ENCODE measurements at places on chromosomes 7 and 10.

GRCh38 chr7:14959339-14959738 lies 56.8 kb upstream of the DGKB start:
- no peak for DNase-seq

DNA sequence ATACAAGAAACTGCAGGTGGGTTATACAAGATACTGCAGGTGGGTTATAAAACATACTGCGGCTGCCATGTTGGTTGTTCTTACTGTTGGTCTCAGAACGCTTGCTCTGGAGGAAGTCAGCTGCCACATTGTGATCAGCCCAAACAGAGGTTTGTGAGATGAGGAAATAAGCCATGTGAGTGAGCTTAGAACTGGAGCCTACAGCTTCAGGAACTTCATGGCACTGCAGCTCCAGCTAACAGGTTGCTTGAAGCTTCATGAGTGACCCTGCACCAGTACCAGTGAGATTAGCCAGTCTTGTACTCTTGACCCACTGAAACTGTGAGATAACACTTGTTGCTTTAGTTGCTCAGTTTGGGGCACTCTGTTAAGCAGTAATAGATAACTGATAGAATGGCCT lies 74.5 kb upstream of the PRKCQ start:
- DNase-seq: no peak

DNA sequence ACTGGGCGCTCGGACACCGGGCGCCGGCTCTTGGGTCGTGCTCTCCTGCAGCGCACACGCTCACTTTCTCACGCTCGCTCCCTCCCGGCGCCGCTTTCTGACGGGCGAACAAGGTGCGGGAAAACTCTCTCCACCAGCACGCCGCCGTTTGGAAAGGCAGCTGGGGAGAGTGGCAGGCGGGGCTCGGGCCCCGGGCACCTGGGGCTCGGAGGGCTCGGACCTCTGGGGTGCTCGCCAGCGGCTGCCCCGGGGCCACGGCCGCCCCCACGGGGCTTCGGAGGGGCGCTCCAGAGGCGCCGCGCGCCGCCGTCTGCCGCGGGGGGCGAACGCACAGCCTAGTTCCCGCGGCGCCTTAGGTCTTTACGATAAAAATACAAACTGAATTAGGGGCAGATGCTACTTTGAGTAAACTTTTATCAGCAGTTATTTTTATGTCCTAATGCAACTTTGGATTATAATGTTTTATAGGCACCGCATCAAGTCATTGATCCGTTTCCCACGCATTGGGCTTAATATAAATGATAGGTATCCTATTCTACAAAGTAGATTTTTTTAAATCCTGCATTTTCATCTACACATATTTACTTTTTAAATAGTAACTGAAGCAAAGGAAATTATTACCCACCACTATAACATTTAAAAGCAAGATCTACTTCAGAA lies 535 bp upstream of the EPC1 start:
- no peak for DNase-seq

DNA sequence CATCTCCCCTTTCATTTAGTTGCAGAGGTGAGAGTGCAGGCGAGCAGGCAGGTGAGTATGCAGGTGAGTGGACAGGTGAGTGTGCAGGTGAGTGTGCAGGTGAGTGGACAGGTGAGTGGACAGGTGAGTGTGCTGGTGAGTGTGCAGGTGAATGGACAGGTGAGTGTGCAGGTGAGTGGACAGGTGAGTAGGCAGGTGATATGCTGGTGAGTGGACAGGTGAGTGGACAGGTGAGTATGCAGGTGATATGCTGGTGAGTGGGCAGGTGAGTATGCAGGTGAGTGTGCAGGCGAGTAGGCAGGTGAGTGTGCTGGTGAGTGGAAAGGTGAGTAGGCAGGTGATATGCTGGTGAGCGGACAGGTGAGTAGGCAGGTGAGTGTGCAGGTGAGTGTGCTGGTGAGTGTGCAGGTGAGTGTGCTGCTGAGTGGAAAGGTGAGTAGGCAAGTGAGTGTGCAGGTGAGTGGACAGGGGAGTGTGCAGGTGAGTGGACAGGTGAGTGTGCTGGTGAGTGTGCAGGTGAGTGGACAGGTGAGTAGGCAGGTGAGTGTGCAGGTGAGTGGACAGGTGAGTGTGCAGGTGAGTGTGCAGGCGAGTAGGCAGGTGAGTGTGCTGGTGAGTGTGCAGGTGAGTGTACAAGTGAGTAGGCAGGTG lies 165.6 kb downstream of the ADARB2 start:
- DNase-seq: no peak

DNA sequence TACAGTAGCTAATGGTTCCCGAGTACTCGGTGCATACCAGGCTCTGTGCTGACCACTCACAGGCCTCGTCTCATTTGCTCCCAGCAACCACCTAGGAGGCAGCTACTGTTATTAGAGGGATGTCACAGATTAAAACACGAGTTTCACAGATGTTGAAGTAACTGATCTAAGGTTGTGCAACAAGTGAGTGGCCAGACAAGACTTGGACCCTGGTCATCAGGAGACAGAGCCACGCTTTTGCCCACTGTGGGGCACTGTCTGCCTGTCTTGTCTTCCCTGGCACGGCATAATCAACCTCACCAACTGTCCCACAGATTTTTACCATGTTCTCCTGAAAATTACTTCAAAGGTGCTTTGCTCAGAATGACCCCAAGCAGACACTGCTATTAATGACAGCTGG lies 111.6 kb upstream of the HABP2 start:
- no peak for DNase-seq

GRCh38 chr10:74891053-74891452 lies 64.7 kb downstream of the KAT6B start:
- DNase-seq: no peak

GRCh38 chr7:91267171-91267955 lies 3.1 kb downstream of the FZD1 start:
- DNase-seq: no peak

GRCh38 chr10:34484164-34484563 lies 330.9 kb downstream of the PARD3 start:
- DNase-seq: no peak

DNA sequence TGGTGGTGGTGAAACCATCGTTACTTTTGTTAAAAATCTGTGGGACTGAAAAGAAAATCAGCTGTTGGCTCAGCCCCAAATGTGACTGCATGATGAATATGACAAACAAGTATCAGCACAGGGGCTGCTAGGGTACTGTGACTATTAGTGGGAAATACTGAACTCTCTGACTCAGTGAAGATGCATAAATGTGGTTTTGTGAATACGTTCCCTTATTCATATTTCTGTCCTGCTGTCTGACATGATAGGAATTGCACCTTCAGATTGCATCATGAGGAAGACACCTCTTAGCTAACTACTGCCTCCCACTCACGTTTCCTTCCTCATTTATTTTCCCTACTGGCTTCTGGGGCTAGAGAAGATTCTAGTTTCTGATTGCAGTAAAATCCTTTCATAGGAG lies 1.4 kb downstream of the CLEC5A start:
- peak; percentile 37 for DNase-seq

GRCh38 chr7:154865984-154866685 lies 136.8 kb downstream of the PAXIP1 start:
- DNase-seq: no peak

- no peak for DNase-seq
These were observed 43.8 kb downstream of the ETV1 start for GRCh38 chr7:13945670-13946069.

DNA sequence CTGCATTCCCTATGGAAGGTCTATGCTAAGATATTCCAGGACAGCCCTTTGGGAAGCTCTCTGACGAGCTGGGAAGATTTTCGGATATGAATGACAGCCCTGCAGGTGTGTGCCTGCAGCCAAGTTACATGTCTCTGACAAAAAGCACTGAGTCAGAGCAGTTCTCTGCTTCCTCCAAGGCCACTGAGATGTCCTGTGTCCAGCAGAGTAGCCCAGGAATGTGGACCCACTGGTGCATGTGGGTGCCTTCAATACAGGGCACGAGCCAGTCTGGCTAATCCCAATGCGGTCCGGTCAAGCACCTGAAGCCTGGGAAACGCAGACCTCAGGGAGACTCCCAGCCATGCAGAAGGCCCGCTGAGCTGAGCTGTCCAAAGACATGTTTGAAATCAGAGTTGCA lies 565.7 kb downstream of the TCERG1L start:
- DNase-seq: no peak

DNA sequence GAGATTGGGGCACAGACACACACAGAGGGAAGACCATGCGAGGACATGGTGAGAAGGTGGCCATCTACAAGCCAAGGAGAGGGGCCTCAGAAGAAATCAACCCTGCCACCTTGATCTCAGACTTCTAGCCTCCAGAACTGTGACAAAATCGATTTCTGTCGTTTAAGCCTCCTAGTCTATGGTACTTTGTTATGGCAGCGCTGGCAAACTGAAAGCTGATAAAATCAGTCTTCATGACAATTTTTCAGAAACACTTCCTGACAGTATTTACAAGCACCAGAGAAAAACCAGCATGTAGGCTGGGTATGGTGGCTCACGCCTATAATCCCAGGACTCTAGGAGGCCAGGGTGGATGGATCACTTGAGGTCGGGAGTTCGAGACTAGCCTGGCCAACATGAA lies 4.2 kb downstream of the PARP12 start:
- DNase-seq: no peak

DNA sequence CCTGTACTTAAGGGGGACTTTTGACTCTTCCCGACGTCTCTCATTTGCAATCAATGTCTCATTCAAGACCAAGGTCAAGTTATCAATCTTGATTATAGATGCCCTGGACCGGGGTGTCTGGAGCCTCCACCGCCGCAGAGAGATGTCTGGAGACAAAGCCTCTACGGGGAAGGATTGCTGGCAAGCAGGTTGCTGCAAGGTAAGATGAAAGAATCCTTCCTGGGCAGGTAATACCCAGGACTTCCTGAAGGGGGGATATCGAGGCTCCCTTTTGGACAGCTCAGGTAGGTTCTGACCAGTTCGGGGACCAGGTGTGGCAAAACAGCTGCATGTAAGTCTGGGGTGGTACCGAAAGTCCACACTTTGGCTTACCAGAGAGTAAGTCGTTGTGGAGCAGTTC lies 12.5 kb upstream of the CUX1 start:
- DNase-seq: peak; percentile 36

DNA sequence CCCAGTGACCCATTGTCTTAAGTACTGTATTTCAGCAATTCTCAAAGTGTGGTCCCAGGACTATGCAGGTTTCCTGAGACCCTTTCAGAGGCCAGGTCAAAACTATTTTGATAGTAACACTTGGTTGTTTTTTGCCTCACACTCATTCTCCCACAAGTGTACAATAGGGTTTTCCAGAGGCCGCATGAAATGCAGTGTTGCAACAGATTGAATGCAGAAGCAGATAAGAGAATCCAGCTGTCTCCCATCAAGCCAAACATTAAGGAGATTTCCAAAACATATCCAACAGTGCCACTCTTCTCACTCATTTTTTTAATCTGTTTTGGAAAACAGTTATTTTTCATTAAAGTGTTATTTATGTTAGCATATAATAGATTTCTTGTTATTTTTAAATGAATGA lies 20.0 kb downstream of the VKORC1L1 start:
- DNase-seq: no peak

- no peak for DNase-seq
These were observed 69.4 kb upstream of the HECTD2 start for GRCh38 chr10:91340613-91341362.

DNA sequence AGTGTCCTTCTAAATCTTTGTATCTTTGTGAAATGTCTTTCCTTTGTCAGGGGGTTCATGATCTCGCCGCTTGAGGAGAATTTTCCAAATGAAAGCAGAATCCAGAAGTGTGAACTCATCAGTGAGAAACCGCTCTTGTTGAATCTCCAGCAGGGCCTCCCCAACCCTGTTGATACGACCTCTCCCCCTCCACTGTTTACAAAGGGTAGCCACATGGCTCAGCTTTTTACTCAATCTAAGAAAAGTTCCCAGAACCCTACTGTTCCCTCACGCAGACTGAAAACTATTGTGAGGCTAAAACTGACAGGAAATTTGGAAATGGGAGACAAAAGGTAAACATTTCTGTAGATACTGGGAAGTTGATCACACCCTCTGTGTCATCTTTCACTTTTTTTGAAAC lies 73.9 kb downstream of the SEMA3C start:
- no peak for DNase-seq

DNA sequence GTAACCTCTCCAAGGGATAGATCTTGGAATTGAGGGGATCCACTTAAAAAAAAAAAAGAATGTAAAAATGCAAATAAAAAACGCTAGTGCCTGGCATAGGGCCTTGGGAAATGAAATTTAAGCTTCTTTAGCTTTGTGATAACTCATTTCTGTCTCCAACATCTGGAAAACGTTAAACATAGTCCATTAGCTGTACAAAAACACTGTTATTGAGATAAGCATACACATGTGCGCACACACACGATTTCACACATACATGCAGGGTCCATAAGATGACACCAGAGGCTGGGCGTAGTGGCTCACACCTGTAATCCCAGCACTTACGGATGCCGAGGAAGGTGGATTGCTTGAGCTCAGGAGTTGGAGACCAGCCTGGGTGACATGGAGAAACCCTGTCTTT lies 13.7 kb upstream of the CUL2 start:
- DNase-seq: no peak

GRCh38 chr10:47098238-47098637 lies 187.0 kb downstream of the PTPN20 start:
- no peak for DNase-seq

- no peak for DNase-seq
These were observed 16.9 kb downstream of the PCGF6 start for GRCh38 chr10:103333934-103334520.

DNA sequence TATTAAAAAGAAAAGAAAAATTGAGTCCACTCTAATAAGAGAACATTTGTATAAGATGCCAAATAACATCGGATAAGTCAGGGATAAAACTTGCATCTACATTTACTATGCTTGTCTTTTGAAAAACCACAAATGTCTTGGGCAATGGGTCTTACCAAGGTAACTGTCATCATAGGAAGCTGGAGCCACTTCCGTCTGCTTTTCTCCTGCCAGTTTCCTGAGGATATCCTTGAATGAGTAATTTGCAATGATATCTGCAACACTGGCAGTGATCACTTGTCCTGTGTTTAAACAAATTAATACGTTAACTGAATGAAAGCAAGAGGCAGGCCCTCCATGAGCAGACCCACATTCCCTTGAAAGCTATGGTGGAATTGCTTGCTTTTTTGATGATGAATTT lies 47.3 kb downstream of the ITGA8 start:
- no peak for DNase-seq

- DNase-seq: no peak
These were observed 122.0 kb downstream of the AGMO start for GRCh38 chr7:15439853-15440252.

DNA sequence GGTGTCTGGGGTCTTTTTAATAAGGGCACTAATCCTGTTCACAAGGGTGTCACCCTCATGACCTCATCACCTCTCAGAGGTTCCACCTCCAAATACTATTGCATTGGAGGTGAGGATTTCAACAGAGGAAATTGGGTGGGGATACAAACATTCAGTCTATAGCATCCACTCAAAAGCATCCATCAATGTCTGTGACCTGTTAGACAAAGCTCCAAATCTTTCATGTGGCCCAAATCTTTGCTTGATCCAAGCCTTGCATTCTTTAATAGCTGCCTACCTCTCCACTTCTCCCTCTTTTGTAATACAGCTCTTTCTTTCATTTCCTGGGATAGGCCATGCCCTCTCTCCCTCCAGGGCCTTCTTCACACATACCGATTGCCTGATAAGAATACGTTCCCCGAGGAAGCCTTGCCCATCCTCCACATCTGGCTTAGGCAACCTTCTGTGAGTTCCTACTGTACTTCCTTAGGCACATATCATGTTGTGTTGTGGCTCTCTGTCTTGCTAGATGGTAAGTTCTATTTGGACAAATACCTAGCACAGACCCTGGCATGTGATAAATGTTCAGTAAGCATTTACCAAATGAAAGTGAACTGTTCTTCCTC lies 66.1 kb downstream of the CREM start:
- DNase-seq: no peak

GRCh38 chr7:46633630-46634240 lies 712.7 kb upstream of the IGFBP3 start:
- DNase-seq: no peak

- no peak for DNase-seq
These were observed 4.8 kb upstream of the ADD3 start for GRCh38 chr10:110002801-110003523.
